ENCODE measurements at places on chromosomes 12 and 14.

- DNase-seq, result no peak
These were observed 57.3 kb upstream of the TMEM132D start for GRCh38 chr12:129961091-129961490.

- no peak for DNase-seq
These were observed 12.2 kb upstream of the OR5AU1 start for GRCh38 chr14:21168055-21168454.

GRCh38 chr12:54368025-54368708, 3.9 kb upstream of the GPR84 start:
- DNase-seq, result no peak

GRCh38 chr12:100187857-100188519, 12.6 kb upstream of the ACTR6 start:
- DNase-seq, result no peak

GRCh38 chr14:105050551-105050897, 14.7 kb downstream of the GPR132 start:
- peak; percentile 40 for DNase-seq

- DNase-seq, result no peak
These were observed 238.1 kb downstream of the SLC25A21 start for GRCh38 chr14:36934304-36934703.

- DNase-seq, result no peak
These were observed 239.2 kb downstream of the ADGRD1 start for GRCh38 chr12:131192951-131193350.

DNA sequence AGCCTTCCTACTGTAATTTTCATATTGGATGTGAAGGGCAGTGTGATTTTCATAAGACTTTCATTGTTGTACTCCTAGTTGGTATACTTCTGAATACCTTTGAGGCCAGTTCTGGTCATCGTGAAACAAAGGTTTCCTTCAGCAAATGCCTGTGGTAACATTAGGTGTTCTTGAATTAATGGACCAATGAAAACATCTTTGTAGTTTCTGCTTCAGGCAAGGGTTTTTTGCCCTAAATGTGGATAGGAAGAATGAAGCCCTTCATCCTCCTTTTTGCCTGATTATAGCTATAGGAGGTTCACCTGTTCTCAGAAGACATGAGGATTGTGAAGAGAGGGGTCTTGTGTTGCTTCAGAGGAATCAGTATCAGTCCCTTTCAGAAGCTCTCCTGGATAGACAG, 60.7 kb downstream of the PTPN11 start:
- DNase-seq, result no peak

GRCh38 chr12:118418385-118419057, 42.2 kb downstream of the SUDS3 start:
- no peak for DNase-seq

DNA sequence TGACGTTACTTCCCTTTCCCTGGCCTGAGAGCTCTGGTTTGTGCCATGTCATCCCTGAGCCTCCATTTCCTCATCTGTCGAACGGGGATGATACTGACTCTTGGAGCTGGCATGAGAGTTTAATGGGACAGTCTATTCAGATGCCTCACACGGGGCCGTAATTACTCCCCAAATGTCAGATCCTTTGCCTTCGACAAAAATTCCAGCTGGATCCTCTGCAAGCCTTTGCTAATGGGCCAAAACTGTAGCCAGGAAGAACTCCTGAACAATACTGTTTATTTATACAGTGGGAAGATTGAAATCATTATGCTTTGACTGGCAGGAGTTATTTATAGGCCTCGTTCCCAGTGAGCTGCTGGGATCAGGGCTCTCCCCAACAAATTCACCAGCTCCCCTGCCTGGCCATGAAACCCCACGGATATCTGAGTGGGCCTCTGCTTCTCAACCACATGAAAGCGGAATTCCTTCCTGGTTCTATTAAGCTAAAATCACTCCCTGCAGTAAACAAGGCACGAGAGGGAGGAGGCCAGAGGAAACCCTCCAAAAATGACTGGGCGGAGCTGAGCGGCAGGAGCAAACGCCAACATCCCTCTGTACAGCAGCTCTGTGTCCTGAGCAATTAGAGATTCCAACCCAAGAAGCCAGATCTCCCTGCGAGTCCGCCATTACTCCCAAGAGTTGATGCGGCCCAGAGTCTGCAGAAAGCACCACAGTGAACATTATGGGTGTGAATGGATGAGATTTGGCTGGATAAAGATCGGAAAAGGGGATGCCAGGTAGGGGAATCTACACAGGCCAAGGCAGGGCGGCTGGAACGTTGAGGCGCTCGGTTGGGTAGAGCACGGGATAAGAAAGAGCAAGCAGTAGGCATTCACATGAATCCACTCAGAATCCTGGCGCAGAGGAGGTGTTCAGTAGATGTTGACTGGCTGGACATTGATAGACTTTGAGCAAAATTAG, 326.1 kb downstream of the BCL11B start:
- no peak for DNase-seq

DNA sequence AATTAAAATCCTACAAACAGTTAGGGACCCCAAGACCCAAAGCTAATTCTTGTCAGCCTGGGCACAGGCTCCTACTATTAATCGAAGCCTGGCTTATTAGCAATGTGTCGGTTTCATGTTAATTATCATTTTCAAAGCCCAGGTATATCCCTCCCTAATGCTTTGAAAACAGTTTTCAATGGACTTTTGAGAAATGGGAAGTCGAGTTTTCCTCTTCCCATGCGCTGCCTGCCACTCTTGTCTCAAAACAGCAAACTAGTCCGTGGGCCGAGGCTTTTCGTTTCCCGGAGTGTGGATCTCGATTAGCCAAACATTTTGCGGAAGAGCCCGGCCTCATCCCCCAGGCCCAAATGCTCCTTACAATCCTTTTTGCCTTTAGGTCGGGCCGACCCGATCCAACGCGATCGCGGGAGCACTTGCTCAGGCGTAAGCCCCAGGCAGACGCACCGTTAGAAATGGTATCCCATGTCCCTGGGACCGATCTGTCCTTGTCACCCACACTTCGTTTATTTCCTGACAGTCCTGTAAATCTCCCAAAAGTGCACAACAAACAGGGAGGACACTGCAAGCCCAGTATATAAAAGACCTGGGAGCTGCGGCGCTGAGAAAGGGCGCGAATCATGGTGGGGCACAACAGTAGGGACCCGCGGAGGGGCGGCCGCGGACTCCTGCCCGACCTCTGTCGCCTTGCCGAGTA, 1.5 kb downstream of the SIX6 start:
- no peak for DNase-seq

DNA sequence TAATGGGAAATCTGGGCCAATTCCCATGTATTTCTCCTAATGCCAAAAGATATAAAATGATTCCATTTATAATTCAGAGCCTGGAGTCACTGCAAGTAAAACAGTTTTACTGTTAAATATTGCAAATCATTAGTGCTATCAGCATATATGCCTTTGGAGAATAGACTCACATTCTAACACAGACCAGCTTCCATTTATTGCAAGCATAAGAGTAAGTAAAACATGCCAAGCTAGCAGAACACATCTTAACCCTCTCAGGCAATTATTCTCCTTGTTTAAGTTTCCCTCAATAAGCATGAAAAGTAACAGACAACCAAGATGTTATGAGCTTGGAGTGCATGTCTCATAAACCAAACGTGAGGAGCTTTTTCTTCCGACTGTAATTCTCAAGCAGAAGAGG, 173.9 kb upstream of the GRIP1 start:
- no peak for DNase-seq

DNA sequence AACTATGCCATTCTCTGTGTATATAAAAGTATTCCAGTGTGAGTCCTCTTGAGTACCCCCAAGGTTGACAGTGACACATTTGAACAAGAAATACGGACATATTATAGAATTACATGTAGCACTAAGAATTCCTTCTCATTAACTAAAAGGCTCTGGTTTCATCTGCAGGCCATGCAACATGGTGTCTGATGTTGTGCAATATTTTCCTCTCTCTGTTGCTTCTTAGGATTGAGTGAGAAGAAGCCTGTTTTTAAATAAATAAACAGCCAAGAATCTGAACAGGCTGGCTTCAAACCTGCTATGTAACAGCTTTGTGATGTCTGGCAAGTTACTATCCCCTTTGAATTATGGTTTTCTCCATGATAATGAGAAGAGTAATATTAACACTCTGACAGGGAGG, 22.2 kb upstream of the CCER1 start:
- DNase-seq, result no peak

DNA sequence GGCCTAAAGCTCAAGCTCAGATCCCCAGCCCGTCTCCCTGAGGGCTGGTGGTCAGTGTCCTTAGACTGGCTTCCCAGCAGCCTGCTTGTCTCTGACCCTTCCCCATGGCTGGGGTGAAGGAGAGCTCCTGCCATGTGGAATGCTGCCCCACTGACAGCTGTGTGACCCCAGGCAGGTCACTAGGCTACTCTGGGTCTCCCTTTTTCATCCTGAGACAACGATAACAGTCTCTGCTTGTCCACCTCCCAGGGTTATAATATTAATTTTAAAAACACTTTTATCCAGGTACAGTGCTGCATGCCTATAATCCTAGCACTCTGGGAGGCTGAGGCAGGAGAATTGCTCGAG, 47.3 kb downstream of the SYNE3 start:
- DNase-seq, result no peak

GRCh38 chr12:96371790-96372699, 28.2 kb downstream of the CDK17 start:
- DNase-seq, result no peak

DNA sequence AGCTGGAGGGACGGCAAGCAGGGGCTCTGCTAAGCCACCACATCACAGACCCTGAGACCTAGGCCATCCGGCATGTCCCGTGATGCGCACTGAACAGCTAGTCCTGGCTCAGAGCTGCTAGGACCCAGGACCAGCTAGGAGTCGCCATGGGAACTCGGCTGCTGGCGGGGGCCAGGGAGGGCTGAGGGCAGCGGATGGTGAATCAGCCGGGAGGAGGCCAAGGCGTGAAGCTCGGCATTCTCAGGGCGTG, 5.1 kb downstream of the AHNAK2 start:
- DNase-seq, result no peak

GRCh38 chr14:76926521-76927251, 100.5 kb downstream of the LRRC74A start:
- no peak for DNase-seq

GRCh38 chr14:35898217-35898775, 72.2 kb downstream of the BRMS1L start:
- DNase-seq, result no peak

- no peak for DNase-seq
These were observed 247.0 kb downstream of the EMP1 start for GRCh38 chr12:13443498-13443897.

DNA sequence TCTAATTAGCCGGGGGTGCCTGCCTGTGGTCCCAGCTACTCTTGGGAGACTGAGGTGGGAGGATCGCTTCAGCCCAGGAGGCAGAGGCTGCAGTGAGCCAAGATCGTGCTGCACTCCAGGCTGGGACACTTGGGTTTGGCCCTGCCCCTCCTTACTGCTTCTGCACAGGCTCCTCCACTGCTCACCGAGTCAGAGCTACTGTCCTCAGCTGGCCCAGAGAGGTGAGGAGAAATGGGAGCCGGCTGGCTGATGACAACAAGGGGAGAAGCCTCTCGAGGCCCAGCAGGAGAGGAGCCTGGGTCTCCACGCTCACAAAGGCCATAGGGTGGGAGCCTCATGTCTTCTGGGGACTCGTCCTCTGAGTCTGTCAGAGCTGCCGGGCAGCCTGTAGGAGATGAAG, 13.7 kb downstream of the CALCOCO1 start:
- no peak for DNase-seq

GRCh38 chr14:31205681-31206535, 1.7 kb downstream of the HECTD1 start:
- DNase-seq, result peak; percentile 55

GRCh38 chr14:20976291-20976690, 13.5 kb upstream of the METTL17 start:
- DNase-seq, result no peak

DNA sequence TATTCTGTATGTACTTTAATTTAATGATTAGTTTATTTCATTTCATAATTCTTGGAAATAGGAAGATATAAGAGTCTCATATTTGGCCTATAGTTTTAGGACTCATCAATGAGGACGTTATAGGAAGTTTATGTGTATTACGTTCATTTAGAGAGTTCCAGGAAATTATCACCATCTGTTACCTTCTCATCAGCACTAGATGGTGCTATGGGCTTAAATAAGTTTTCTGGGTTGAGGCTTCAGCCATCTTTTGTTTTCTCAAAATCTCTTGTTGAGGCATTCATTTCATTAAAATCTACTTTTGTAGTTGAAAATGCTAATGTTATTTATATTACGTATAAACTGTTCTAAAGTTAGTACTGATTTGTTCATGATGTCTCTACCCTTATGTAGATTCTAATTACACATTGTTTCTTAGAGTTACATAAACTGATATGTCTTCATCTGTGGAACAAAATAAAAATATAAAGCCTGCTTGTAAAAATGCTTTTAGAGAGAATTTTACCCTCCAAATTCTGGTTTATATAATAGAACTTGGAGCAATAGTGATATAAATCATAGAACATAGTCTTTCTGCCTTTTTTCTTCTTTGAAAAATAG, 89.2 kb downstream of the CFAP54 start:
- peak; percentile 80 for DNase-seq

DNA sequence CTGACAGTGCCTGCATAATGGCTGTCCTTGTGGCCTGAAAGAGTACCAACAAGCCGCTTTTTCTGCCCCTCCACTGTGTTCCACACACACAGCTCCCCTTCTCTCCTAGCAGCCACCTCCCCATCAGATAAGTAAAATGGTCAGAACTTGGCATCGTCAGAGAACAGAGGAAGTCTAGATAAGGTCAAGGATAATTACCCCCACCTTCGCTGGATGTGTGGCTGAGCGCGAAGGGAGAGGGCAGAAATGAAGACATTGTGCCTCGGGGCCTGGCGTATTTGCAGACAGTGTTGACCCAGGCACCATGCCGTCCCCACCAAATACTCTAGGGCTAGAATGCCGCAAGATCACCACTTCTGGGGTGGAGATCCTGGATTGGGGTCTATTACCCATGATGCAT, 30.6 kb downstream of the FBXO21 start:
- DNase-seq, result no peak

DNA sequence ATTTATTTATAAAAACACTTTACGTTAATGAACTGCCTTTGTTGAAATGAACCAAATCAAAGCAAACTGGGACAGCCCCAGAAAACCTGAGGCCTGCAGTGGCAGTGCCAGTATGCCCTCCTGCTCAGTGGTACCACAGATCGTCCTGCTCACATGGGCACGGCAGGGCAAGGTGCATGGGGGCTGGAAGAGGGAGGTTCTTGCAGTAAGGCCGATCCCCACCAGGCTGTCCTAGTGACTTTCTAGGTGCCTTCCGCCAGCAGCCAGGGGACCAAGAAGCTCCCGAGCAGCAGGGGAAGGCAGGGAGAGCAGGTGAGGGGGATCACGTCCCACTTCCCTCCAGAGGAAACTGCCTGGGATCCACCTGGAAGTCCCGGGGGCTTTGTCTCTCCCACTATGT, 63.9 kb downstream of the TESC start:
- no peak for DNase-seq

Measured in NCI-H2029 (cell line).